ENCODE measurements at places on chromosomes 2 and 18.
A peak's percentile ranks its signal among the peaks of the same experiment; 100 is the strongest.

GRCh38 chr18:58335223-58335622 is 291.2 kb downstream of the NEDD4L start:
- no peak for DNase-seq

DNA sequence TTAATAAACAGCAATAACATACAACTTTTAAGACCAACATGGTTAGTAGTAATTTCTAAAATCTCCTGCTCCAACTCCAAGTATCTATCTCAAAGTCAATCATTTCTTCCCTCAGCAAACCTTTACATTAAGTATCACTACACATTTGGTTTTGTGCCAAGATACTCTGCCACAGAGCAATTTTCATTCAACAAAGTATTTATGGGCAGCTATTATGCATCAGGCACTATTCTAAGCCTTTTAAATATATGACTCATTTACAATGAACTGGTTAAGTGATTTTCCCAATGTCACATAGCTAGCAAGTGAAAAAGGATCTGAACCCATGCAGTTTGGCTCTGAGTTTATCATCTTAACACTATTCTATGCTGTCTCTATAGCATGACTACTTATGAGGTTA is 264.3 kb downstream of the NOL4 start:
- no peak for DNase-seq

GRCh38 chr2:140014204-140014546 is 1234.0 kb upstream of the NXPH2 start:
- no peak for DNase-seq

DNA sequence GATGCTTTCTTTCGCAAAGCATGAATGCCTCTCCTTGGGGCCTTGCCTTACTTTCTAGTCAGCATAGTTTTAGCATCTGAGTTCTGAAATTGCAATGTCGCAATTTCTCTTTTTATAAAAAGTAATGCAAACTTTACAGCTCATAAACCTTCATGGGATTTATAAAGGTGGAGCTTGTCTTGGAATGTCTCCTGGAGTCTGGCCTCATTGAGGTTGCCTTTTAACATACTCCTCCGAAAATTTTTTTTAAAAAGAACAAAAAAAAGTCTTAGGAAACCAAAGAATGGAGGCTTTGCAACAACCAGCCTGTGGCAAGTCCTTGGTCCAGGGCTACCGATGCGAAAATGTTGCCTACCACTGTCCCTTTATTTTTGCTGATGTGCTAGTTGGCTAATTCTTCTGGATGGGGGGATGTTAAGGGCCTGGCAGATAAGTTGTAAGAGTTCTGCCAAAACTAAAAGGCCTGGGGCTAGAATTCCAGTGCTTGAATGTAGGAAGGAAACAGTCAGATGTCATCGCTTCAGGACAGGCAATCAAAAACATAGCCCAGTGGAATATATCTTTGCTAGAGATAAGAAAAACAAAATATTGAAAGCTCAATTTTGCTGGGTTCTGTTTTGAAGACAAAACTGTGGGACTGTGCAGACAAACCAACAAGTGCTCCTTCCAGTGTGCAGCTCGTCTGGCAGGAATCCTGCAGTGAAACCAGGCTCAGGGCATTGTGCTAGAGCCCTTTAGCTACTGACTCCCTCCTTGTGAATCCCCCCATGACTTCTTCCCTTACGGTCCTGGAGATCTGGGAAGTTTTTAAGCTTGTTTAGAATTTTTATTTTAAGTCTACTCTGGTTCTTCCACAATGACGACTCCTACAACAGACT is 213.0 kb downstream of the PIEZO2 start:
- DNase-seq: peak; percentile 10

DNA sequence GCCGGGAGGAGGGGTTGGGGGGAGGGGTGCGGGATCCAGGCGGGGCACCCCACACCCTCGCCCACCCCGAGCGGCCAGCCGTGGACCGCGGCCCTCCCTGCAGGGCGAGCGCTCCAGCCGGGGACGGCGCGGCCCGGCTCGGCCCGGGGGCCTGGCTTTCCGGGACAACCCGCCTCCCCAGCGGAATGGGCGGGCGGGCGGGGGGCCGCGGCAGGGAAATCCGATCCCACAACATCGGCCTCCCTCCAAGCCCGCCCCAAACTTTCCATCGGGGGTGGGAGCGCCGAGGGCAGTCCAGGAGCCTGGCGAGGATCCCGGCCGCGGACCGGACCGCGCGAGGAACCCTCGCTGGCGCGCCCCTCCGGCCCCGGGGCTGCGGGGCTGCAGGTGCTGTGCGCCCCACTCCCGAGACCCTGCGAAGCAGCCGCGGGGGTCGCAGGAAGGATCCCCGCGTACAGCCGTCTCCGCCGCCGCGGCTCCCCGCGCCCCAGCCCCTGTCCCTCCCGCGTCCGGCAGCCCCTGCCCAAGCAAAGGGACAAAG is 529 bp downstream of the SEMA4C start:
- DNase-seq: peak; percentile 56

DNA sequence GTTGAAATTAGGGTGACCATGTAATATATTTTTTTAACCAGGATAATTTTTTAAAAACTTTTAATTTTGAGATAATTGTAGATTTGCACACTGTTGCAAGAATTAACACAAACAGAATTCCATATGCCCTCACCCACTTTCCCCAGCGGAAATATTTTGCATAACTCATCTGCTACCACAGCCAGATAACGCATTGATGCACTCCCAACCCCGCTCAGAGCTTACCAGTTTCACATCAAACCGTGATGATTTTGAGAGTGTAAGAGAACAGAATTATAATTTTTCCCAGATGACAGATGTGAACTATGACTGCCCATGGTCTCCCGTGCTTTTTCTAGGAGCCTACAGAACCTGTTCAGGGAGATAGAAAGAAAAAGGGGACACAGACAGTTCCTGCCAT is 35.2 kb upstream of the LDLRAD4 start:
- DNase-seq: no peak

DNA sequence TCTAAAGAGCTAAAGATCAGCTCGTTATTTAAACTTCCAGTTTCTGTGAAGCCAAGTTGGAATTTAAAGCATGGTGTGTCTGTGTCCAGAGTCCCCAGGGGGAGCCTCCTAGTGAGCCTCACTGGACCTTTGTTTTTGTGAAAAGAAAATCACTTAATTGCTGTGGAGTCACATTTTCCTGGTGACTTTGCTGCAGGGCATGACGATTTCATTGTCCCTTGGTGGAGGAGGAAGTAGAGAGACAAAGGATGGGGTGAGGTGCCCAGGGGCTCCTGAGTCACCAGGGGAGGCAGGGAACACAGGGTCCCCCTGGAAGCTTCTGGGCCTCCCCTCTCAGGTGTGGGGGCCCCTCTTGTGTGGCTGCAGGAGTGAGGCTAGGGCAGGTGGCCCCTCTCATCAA is 19.7 kb downstream of the ATP6V1C2 start:
- DNase-seq: no peak

- no peak for DNase-seq
Measured at GRCh38 chr2:104140361-104140760, 713.6 kb upstream of the POU3F3 start.

DNA sequence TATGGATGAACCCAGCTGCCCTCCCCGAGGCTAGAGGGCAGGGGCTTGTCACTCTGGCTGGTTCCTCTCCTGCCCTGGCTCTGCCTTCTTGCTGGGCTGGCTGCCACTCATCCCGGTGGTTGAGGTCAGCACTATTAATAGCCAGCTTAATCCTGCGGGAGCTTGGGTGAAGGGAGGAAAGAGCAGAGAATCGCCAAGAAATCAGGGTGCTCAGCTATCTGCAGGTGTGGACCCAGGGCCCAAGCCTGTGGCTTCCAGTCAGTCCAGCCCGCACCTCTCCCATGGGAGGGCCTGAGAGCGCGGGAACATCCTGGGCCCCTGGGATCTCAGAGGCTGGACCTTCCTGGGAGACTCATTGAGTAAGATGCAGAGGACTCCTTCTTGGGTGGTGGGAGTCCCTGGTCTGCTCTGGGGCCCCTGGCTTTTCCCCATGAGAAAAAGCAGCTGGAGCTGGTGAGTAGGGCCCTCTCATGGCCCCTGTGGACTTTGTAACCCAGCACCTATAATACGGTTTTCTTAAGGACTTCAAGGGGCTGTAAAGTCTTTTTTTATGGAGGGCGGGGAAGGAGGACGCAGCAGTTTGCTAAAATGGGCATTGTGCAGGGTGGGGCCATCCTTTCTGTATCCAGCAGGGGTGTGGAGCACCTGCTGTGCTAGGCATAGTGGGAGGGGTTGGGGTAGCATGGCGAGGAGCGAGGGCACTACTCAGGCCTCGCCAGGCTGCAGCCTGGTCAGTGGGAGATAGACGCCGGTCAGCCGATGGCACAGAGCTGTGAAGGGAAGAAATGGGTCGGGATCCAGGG is 27.4 kb upstream of the CNNM3 start:
- no peak for DNase-seq

GRCh38 chr2:199220920-199221319 is 236.8 kb downstream of the SATB2 start:
- no peak for DNase-seq

- DNase-seq: no peak
Measured at GRCh38 chr2:239833269-239834109, 191.7 kb downstream of the NDUFA10 start.

DNA sequence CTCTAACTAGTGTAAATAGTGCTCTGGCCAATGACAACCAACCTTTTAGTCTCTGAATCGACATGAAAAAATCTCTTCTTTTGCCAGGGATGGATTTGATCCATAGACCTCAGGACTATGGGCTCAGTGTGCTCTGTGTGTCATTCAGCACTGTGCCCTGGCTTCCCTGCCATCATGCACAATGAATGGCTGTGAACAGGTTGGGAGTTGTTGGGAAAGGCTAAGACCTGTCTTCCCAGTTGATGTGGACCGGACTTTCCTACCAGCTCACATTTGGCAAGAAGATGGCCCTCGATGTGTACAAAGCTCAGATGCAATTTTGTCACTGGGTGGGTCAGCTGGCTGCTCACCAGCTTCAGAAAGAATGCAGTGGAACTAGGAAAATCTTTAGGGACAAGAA is 26.0 kb upstream of the ARHGAP25 start:
- no peak for DNase-seq

DNA sequence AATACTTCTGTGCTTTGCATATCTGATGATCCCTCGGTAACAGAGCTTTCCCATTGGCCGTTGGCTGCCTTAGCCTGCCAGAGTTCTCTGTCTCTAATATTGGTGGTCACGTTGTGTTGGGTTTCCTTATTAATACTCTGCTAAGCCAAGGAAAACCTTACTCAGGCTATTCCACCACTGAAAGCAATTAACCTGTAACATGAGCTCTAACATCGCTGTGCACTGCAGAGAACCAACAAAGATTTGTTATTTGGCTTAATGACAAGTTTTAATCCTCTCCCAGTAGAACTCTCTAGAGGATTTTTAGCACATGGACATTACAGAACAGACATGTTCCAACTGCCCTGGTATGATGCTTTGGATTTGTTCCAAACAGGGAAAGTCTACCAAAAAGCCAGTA is 825.9 kb upstream of the POU3F3 start:
- no peak for DNase-seq

DNA sequence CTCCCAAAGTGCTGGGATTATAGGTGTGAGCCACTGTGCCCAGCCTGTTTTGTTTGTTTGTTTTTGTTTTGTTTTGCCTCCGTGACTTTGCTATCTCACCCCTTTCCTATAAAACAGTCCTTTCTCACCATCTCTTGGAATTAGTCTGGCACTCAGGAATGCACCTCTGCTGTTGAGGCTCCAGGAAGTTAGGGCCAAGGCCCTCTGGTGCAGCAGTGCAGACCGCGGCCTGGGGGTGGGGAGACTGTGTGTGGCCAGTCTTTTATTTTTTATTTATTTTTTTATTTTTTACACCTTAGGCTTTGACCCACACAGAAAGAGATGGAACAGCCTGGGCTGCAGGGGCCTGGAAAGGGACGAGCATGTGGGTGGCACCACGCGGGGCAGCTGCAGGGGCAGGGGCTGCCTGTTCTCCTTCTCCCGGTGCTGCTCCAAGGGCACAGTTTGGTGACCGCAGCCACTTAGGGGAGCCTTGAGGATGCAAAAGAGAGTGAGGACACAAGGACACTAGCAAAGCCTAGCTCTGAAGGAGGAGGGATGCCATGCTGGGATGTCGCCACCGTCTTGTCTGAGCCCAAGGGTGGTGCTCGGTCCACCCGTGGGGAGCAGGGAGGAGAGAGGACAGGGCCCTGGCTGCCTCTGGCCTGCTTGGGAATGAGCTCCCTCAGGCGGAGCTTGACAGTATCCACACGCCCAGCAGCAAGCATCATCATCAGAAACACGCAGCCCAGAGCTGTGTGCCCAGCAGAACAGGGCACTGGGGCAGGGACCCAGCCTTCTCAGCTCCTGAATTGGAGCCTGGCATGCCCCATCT is 19.4 kb upstream of the ALPI start:
- DNase-seq: no peak

DNA sequence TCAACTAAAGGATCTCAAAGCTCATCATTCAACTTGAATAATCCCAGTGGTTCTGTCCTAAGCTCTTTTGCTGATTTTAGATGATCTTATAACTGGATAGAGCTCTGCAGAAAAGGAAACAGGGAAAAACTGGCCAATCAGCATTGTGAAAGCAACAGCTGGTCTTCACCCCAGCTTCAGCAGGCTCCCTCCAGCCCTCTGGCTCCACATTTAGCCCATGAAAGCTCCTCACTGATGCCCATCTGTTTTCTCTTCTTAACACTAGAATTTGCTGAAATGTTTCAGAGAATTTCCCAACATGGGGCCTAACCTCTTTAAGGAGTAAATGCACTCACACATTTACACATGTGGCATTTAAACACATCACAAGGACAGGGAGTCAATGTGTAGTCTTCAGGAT is 223.3 kb downstream of the CNTNAP5 start:
- DNase-seq: no peak

- DNase-seq: peak; percentile 22
Measured at GRCh38 chr18:28512357-28512756, 335.4 kb upstream of the CDH2 start.

- peak; percentile 71 for DNase-seq
Measured at GRCh38 chr2:140643761-140644187, 1487.0 kb downstream of the LRP1B start.

GRCh38 chr2:75698918-75699317 is 11.8 kb downstream of the GCFC2 start:
- DNase-seq: peak; percentile 36

- DNase-seq: no peak
Measured at GRCh38 chr2:170276925-170277629, 99.1 kb downstream of the MYO3B start.

- no peak for DNase-seq
Measured at GRCh38 chr2:20637147-20637546, 13.8 kb downstream of the HS1BP3 start.

- peak; percentile 4 for DNase-seq
Measured at GRCh38 chr2:239193925-239194677, 206.7 kb downstream of the HDAC4 start.

DNA sequence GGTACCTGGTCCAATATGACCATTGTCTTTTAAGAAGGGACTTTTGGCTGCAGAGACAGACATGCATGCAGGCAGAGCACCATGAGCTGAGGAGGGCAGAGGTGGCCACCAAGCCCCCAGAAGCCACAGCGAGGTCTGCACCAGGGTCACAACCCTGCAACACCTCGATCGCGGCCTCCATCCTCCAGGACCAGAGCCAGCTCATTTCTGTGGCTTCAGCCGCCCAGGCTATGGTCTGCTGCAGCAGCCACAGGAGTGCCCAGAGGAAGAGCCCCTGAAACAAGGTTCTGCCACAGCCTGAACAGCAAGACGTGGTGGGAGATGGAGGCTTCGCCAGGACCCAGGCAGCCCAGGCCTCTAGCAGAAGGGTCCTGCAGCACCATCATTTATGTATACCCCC is 53.9 kb downstream of the ANKMY1 start:
- no peak for DNase-seq

- no peak for DNase-seq
Measured at GRCh38 chr2:5749347-5749746, 57.2 kb downstream of the SOX11 start.

GRCh38 chr2:72993933-72994280 is 76.6 kb downstream of the EMX1 start:
- DNase-seq: no peak

- DNase-seq: no peak
Measured at GRCh38 chr2:76445880-76446279, 735.2 kb upstream of the GCFC2 start.

- DNase-seq: no peak
Measured at GRCh38 chr2:239269173-239269885, 131.5 kb downstream of the HDAC4 start.

Measured in ELR (cell line).